ENCODE measurements at places on chromosomes 5 and 9.

DNA sequence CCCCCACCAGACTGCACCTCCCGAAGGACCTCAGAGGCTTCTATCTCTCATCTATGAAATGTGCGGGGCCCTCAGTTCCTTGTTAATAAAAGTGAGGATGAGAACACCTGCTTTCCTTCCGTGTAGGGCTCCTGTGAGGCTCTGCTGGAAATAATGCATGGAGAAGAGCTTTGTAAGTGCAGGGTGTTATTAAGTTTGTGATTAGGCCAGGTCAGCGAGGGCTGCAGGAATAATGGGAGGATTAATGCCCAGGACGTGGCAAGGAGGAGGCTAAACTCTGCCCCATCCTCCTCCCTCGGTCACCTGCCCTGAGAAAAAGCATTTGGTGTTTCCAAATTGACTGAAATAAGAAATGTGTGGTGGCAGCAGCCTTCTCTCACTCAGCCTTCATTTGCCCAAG is 83.5 kb upstream of the HSPA9 start:
- H3K36me3 ChIP-seq, result no peaks in the 10 kb centered on the region
- H3K4me3 ChIP-seq, result no peak overlapping the region
- no peak overlapping the region for H3K27ac ChIP-seq
- no peaks in the 10 kb centered on the region for H3K4me1 ChIP-seq
- H3K27me3 ChIP-seq, result no peaks in the 10 kb centered on the region

GRCh38 chr5:153831973-153832372 is 206.7 kb downstream of the FAM114A2 start:
- H3K27me3 ChIP-seq, result no peaks in the 10 kb centered on the region
- H3K4me3 ChIP-seq, result no peak overlapping the region
- no peak overlapping the region for H3K27ac ChIP-seq
- H3K4me1 ChIP-seq, result no peaks in the 10 kb centered on the region

- H3K4me3 ChIP-seq, result no peak overlapping the region
- H3K36me3 ChIP-seq, result peaks cover 36% of the 10 kb centered on the region
- H3K4me1 ChIP-seq, result no peaks in the 10 kb centered on the region
- no peak for DNase-seq
- no peak overlapping the region for H3K27ac ChIP-seq
- H3K27me3 ChIP-seq, result no peaks in the 10 kb centered on the region
These were observed 111.8 kb upstream of the OTULINL start for GRCh38 chr5:14469551-14470377.

- no peak overlapping the region for H3K4me3 ChIP-seq
- no peaks in the 10 kb centered on the region for H3K4me1 ChIP-seq
- no peak overlapping the region for H3K27ac ChIP-seq
- no peaks in the 10 kb centered on the region for H3K27me3 ChIP-seq
- DNase-seq, result no peak
These were observed 488.0 kb downstream of the RASEF start for GRCh38 chr9:82574911-82575310.
